ENCODE measurements at places on chromosomes 4 and X. TPM values are rescaled to one million over a fixed set of nuclear protein-coding genes. Genes with fewer than 3 reads are reported as not detected.
A peak's percentile ranks its signal among the peaks of the same experiment; 100 is the strongest.

DNA sequence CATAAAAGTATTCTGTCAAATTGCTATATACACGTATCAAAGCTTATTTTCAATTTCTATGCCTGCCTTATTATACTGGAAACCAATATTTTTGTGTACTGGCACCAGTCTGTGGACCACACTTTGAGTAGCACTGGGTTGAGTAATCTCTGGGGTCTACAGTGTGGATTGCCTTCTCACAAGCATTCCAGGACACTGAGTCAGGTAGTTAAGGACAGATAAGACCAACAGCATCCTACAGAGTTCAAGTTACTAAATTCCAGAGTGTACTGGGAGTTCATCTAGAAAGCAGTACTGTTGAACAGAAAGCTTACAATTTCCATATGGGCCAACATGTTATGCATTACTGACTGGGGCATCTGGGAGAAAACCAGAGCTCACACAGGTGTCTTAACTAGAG is 61.8 kb downstream of the VMA21 start:
- no peak for DNase-seq

DNA sequence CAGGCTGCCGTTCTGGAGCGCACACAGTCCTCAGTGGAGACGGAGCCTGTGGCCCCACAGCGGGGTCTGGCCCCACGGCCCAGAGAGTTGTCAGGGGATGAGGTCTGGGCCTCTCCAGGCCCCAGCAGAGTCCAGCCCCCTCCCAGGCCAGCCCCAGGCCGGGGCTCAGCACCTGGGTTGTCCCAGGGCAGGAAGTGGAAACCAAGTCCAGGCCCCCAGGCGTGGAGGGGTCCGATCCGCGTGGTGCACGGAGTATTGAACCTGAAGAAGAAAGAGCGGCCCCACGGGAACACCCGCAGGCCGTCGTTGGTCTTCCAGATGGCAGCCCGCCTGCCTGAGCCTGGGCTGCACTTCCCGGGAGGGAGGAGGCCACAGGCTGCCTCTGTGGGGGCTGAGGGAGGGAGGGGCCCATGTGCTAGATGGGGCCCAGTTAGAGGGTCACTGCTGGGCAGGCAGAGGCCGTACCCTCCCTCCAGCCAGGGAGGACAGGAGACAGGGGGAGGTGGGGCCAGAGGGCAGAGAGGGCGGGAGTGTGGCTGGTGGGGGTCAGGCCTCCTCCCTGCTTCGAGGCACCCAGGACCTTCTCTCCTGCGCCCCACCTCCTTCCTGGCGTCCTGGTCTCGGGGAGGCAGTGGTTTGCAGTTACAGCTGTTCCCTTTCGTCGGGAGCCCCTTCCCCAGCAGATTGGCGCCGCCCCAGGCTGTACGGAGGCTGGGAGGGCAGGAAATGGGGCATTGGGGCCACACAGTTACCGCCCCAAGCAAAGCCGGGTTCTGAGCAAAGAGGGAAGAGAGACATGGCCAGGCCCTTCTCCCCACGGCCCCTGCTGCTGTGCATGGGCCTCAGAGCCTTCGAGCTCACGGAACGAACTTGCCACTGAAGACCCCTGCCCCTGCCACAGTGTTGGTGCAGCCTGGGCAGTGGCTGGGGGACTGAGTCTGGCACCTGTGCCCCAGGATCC is 8.1 kb downstream of the HGFAC start:
- peak; percentile 52 for DNase-seq

GRCh38 chr4:175929441-175929840 is 117.4 kb upstream of the GPM6A start:
- DNase-seq = no peak

- no peak for DNase-seq
These were observed 4.6 kb downstream of the SUPT20HL1 start for GRCh38 chrX:24364851-24365538.

DNA sequence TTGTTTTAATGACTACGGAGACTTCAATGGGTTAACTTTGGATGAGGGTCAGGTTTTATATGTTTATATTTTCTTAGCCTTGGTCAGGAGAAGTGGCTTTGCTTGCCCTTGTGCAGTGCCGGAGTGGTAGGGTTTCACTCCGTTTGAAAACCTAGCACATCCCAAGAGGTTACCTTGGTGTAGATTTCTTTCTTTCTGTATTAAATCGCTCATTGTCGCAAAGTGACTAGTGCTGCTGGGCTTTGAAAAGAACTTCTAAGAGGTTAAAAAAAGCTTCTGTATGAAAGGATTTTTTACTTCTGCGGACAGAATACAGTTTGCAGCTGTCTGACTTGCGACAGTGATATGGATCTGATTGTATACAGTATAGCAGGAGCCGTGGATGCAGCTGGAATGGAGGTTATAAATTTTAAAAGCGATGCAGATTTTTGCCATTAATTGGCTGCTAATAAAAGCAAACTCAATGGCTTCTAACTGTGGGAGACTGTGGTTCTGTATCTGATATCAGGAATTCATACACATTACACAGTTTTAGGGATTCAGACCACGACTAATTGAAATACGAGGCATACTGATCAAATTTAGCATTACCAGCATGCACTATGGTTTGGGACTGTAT is 340.9 kb upstream of the PITX2 start:
- DNase-seq = no peak

The TMEM154 gene
- total RNA-seq = 5.5 TPM

The COL4A5 gene
- total RNA-seq = 76.8 TPM

All from stomach (tissue), 19 donors.